Left ventricle myocardium superior (tissue), 1 donor: ENCODE measurements at places on chromosomes 16 and 17.

DNA sequence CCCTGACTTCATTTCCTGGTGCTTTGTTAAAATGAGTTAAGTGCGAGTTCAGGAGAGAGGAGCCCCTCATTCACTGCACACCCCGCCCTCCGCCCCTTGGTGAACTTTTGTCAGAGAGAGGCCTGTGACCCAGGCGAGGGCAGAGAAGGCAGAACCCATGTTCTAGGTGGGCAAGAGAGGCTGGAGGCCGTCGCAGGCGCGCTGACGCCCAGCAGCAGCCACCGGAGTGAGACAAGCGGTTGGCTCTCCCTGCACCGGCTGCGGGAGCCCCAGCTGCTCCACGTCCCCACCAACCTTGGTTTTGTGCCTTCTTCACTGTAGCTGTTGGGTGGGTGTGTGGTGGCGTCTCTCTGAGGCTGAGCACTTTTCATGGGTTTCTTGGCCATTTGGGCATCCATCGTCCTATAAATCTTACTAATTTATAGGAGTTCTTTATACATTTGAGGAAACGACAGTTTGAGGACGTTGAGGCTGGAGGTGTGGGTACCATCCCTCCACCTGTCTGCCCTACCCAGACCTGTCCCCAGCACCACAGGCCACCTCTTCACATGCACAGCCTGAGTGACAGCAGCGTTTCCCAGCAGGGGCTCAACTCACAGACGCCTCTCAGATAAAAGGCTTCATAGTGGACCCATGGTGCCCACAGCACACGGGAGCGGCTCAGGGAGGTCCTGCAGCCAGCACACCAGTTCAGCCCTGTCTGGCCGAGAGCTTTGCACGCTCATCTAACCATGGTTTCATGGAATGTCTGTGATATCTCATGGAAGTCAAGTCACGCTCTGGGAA is 45.2 kb upstream of the CBFA2T3 start:
- DNase-seq, result no peak

- DNase-seq, result peak; percentile 81
These were observed 49.4 kb upstream of the GSE1 start for GRCh38 chr16:85563515-85564276.

- DNase-seq, result no peak
These were observed 50.9 kb downstream of the LDHD start for GRCh38 chr16:75065521-75066149.

- DNase-seq, result no peak
These were observed 101.5 kb upstream of the ZNF750 start for GRCh38 chr17:82941021-82942001.

- no peak for DNase-seq
These were observed 608 bp downstream of the RBFOX1 start for GRCh38 chr16:7333180-7333725.

DNA sequence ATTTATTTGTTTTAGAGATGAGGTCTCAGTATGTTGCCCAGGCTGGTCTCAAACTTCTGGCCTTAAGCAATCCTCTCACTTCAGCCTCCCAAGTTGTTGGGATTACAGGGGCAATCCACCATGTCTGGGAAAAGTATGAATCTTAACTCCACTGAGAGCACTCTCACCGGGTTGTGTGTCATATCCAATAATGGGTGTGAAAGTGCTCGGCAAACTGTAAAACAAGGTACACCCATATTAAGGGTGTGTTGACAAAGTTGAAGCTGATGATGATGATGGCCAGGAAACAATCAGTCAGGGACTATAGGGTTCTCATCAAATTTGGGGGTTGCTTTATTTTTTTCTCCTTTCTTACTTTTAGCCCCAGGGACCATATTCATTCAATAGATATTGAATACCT is 25.3 kb upstream of the TMC5 start:
- DNase-seq, result no peak

DNA sequence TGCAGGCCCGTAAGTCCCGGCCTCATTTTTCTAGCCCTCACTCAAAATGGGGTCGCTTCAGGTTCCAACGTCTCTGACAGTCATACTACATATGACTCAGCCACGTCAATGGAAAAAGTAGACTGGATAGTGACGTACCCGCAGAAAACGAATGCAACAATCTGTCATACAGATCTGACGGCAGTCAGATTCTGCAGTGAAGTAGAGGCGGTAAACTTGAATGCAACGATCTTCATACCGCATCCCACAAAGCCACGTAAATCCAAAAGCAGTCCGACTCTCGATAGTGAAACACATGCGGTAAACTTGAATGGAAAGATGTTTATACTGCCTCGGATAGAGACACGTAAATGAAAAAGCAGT is 38.4 kb upstream of the ARL4D start:
- no peak for DNase-seq

- no peak for DNase-seq
These were observed 20.5 kb downstream of the CLEC16A start for GRCh38 chr16:10964891-10965326.

- no peak for DNase-seq
These were observed 58.8 kb downstream of the GAS7 start for GRCh38 chr17:10139577-10139976.

GRCh38 chr17:61122326-61122913 is 277.2 kb upstream of the TBX2 start:
- no peak for DNase-seq

DNA sequence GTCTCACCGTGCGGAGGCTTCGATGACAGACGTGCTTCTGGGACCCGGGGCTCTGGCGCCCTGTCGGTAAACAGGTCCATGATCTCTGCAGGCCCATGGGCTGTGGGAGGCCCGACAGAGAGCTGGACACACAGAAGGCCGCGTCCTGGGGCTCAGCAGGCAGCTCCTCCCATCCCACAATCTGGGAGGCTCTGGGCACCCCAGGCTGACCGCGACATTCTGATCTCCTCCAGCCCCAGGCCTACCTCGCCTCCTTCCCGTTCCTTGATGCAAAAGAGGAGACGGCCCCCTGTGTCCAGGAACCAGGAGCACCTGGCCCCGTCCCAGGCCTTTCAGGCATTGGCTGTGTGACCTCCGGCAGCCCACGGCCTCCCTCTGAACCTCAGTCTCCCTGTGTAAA is 23.3 kb downstream of the TRARG1 start:
- DNase-seq, result no peak

DNA sequence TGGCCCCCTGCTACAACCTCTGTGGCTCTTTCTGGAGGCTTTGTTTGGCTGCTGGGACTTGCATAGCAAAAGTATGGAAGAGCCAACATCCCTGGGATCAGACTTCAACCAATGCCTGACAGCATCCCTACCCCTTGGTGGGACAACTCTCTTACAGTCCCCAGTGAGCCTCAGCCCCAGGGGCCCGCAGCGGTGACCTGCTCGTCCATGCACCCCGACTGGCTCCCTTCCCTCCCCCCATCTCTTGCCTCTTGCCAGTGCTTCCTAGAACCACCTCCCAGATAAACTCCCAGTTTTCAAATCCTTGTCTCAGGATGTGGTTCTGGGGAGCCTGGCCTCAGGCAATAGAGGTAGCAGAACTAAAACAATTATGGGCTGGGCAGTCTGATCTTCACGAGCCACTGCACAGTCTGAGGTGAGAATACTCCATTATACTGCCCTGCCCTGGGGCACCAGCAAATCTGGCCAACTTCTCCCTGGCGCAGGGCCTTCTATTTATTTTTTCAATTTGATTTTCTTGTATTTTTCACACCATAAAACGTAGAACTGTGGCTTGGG is 86.6 kb upstream of the BRD7 start:
- DNase-seq, result no peak

DNA sequence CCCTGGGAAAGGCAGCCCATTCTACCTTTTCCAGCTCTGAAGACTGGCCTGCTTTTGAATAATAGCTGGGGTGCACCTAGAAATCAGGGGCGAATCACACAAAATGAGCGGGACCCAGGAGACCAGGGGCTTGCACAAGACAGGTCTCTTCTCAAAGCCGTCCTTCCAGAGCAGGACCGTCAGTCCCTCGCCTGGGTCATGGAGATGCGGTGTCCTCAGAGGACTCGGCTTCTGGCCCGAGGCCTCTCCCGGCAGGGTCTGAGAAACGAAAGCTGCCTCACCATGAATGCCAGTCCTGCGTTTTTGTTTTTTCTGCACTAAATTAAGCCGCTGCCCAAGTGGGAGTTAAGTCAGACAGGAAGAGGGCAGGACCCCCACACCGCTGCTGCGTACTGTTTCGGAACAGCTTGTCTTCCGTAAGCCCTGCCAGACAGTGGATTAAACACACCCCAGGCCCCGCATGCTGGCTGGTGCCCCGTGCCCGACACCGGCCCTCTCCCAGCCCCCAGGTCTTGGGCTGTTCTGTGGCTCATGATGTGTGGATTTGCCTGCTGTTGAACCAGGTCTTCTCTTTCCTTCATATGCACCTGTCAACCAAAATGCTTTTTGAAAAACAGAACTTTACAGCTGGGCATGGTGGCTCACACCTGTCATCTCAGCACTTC is 142.1 kb upstream of the RPH3AL start:
- DNase-seq, result no peak

- DNase-seq, result peak; percentile 94
These were observed at the start of gene COPRS for GRCh38 chr17:31858642-31859486. Gene COPRS, minus strand, starts transcription at chr17:31859244. Its CDS starts 45 bp downstream, at chr17:31859199.

DNA sequence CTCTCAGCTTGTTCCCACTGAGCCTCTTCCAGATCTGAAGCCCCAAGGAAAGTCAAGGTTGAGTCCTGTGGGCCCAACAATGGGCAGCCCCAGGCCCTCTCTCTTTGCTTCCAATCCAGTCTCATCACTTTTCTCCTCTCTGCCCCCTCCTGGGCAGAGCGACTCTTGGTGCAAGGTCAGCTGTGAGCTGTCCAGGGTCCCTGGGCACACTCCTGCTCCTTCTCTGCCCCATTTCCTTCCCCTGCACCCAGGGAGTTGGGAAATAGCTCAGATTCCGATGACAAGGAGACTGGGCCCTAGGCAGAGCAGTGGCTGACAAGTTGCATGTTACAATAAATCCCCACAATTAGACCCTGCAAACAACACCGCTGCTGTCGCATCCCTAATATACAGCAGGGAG is 16.1 kb upstream of the CRHR1 start:
- no peak for DNase-seq

DNA sequence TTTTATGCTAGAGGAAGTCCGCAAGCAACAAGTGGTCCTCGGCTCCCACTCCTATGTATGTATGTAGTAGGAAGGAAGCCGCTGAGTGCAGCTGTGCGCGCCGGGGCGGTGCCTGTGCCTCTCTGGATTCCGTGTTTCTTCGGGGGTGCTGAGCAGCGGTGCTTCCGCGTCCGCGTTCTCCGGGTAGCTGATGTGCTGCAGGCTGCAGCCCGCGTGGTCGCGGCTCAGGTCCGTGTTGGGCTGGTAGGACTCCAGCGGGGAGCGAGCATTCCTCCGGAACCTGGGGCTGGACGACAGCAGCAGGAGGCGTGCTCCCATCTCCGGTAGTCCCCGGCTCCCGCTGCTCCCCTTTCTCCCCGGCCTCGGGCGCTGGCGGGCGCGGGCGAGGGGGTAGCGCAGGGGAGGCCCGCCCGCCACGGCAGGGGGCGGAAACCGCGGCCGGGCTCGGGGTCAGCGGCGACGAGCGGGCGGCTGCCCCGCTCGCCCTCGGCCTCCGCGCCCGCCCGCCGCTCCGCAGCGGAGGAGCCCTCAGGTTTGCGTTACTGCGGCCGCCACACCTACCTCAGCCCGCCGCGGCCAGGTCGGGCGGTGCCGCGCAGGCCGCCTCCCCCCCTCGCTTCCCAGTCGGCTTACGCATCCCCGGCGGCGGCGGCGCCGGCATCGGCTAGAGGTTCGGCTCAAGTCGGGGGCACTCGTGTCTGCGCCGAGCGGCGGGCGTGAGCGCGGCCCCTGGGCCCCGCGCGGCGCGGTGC is 487 bp downstream of the C17orf67 start:
- peak; percentile 74 for DNase-seq

GRCh38 chr16:52182840-52183239 is 364.1 kb downstream of the TOX3 start:
- DNase-seq, result no peak

GRCh38 chr17:49067163-49067562 is 65.4 kb upstream of the B4GALNT2 start:
- DNase-seq, result no peak

- no peak for DNase-seq
These were observed 458.6 kb upstream of the GOT2 start for GRCh38 chr16:59192551-59193199.

- no peak for DNase-seq
These were observed 1.6 kb downstream of the PSMB10 start for GRCh38 chr16:67935101-67935401.

DNA sequence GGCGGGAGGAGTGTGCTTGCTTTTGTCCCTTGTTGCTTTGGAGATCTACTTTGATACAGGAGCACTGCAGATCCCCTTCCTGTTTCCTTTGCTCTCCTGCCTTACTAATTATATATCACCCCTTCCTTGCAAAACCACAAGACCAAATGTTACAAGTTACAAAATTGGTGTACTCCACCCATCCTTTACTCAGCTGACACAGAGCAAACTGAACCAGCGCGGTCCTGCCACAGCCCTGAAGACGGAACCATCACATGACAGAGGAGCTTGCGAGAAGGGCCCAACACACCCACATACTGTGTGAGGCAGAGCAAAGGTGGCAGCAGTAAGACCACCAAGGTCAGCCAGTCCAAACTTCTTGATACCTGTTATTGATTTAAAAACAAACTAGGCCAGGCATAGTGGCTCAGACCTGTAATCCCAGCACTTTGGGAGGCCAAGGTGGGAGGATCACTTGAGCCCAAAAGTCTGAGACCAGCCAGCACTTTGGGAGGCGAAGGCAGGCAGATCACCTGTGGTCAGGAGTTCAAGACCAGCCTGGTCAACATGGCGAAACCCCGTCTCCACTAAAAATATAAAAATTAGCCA is 33.2 kb downstream of the CYTH1 start:
- DNase-seq, result peak; percentile 61

DNA sequence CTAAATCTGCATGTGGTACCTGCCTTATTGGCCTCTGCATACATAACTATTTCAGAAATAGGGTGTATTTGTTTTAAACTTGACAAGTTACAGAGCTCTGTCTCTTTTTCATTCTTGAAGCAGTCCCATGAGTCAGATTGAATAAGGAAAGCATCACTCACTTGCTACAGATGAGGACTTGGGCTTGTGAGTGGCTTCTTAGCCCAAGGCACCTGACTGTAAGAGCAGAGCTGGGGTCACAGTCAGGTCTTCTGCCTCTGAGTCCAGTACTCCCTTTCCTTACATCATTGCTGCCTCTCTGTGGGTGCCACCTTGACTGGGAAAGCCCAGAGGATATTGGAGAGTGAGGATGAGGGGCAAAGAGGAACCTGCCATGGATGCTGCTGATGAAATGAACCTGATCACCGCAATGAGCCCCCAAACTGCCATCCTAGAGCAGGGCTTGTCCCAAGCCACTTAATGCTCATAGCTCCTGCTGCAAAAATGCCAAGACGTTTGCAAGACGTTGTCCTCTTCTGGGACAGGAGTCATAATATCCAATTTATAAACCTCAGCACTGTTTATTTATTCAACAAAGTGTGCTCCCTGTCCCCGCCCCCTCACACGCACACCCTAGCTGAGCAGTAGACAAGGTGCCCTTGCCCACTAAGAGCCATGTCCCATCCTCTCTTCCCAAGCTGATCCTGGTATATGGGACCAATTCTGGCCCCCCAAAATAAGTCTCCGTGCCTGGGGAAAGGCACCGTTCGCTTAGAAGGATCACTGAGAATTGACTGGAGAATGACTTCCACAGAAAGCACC is 74.1 kb downstream of the CCDC182 start:
- no peak for DNase-seq

GRCh38 chr16:78129349-78129748 is 29.9 kb downstream of the WWOX start:
- DNase-seq, result no peak
